Skin of body (tissue), 3 donors: ENCODE measurements at places on chromosomes 3 and 15. TPM values are rescaled to one million over a fixed set of nuclear protein-coding genes. Genes with fewer than 3 reads are reported as not detected.
A peak's percentile ranks its signal among the peaks of the same experiment; 100 is the strongest.

Gene VWA5B2
- 0.10 TPM for total RNA-seq

- DNase-seq, result no peak
Measured at GRCh38 chr15:45023659-45024225, 747 bp downstream of the SORD start.

DNA sequence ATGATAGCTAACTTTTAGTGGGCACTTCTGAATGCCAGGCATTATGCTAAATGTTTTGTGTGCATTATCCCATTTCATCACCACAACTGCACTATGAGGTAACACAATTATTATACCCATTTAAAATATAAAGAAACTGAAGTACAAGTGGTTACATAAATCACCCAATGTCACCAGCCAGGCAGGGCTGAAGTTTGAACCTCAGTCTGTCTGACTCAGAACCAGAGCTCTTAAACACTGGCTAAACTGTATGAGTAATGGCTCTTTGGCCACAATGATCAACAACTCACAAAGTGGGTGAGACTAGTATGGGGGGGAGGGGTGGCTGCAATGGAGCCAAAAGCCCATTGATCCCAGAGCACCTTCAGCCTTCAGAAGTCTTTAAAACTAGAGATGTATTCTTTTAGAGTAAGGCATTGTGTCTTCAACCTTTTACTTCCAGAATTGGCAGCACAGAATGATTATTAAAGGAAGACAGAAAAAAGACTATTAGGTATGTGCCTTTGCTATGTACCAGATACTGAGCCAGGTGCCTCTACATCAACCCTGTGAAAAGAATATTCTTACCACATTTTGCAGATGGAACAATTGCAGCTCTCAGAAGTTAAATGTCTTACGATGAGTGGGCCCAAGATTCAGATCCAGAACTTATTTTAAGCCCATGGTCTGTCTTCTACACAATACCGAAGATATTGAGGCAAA lies 166.9 kb downstream of the UACA start:
- no peak for DNase-seq

Gene PARP15
- total RNA-seq, result 0.99 TPM

DNA sequence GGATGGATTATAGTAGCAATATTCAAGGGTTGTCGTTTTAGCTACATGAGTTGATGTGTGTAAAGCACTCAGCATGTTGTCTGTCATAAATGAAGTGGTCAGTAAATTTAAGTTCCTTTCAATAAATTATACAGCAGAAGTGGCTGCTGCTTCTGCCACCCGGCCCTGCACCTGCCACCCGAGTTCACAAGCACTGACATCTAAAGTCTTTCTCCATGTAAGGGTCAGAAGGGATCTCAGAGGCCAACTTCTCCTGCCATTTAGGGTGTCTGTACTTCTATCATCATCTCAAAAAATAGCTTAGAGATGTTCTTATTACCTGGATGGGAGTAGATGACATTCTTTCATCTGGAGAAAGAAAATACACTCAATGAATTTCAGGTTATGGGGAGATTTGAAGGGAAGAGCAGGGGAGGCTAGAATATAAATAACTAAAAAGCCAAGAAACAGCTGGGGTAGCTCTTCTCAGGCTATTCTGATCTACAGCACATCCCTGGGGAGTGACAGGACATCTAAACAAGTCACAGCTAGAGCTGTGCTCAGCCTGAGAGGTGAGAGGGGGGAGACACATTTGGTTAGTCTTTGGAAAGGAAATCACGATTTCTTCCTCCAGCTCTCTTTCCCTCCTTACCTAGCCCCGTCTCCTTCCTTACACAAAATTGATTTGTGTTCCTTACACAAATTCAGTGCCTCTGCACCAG lies 8.0 kb downstream of the GCSAM start:
- DNase-seq, result no peak

DNA sequence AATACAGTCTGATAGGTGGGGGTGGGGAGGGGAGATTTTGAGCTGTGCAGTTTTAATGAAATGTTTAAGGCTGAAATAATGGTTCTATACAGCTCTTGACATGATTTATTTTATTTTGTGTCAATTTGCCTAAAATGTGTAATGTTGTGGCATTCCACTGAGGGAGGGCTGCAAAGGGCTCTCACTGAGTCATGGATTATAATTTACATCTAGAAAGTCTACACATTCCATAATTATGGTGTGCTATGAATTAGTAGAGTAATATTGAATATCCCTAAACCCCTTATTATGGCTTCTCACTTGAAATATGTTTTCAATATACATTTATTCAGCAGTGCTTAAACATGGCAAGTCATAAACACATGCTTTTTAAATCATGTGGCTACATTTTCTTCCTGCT lies 103.9 kb downstream of the RARB start:
- peak; percentile 82 for DNase-seq

Gene CD276
- total RNA-seq, result 46.9 TPM

- no peak for DNase-seq
Measured at GRCh38 chr3:189467451-189467850, 163.7 kb upstream of the TP63 start.

GRCh38 chr15:40637221-40637745 lies 43.2 kb downstream of the KNL1 start:
- DNase-seq, result no peak
